ENCODE measurements at places on chromosomes 6 and 20.

- no peak overlapping the region for H3K27ac ChIP-seq
- DNase-seq = no peak
- H3K27me3 ChIP-seq = no peaks in the 10 kb centered on the region
- H3K4me1 ChIP-seq = no peaks in the 10 kb centered on the region
Measured at GRCh38 chr20:23493172-23493772, 2.4 kb downstream of the CST8 start.

DNA sequence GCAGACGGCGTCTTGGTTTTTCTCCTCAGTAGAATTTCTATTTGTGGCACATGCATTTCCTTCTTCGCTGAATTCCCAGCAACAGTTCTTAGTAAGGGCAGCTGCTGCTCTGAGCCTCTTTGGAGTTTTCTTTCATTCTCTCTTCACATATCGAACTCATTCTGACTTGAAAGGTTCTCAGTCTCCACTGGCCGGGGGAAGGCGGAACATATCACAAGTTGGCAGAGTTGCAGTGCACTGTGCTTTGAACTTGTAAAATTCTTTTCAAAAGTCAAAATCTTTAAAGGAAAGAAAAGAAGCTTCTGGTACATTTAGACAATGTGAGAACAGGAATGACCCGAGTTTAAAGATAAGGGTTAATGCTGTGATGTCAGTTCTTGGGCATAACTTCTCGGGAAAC, 286.1 kb upstream of the MAP3K7 start:
- DNase-seq = no peak
- H3K36me3 ChIP-seq = no peaks in the 10 kb centered on the region
- H3K27ac ChIP-seq = no peak overlapping the region
- no peaks in the 10 kb centered on the region for H3K27me3 ChIP-seq
- no peak overlapping the region for H3K4me3 ChIP-seq
- no peaks in the 10 kb centered on the region for H3K4me1 ChIP-seq

- no peak for DNase-seq
- H3K36me3 ChIP-seq = peaks cover 5% of the 10 kb centered on the region
- H3K27me3 ChIP-seq = no peaks in the 10 kb centered on the region
- H3K27ac ChIP-seq = no peak overlapping the region
- H3K4me1 ChIP-seq = peaks cover 9% of the 10 kb centered on the region
- no peak overlapping the region for H3K4me3 ChIP-seq
Measured at GRCh38 chr20:2151858-2152281, 50.2 kb downstream of the STK35 start.

DNA sequence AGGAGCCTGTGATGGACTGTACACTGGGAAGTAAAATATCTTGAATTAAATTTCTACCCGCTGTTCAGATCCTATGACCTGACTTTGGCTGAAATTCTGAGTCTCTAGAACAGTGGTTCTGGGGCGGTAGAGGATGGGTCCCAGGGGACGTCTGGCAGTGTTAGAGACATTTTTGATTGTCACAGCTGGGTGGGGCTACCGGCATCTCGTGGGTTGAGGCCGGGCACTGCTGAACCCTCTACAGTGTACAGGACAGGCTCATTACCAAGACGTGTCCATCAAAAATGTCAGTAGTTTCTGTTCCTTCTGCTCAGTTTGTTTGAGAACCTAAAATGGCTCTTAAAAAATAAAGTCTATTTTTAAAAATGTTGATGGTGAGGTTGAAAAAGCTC, 11.5 kb upstream of the RPS6KA2 start:
- no peaks in the 10 kb centered on the region for H3K27me3 ChIP-seq
- H3K36me3 ChIP-seq = no peaks in the 10 kb centered on the region
- no peak for DNase-seq
- H3K27ac ChIP-seq = no peak overlapping the region

- H3K4me3 ChIP-seq = no peak overlapping the region
- H3K4me1 ChIP-seq = peaks cover 6% of the 10 kb centered on the region
- DNase-seq = no peak
- H3K27ac ChIP-seq = no peak overlapping the region
- H3K36me3 ChIP-seq = no peaks in the 10 kb centered on the region
- no peaks in the 10 kb centered on the region for H3K27me3 ChIP-seq
Measured at GRCh38 chr20:11015440-11015839, 341.6 kb upstream of the JAG1 start.

GRCh38 chr6:151494936-151495320, 1.1 kb downstream of the CCDC170 start:
- no peaks in the 10 kb centered on the region for H3K4me1 ChIP-seq
- no peak overlapping the region for H3K27ac ChIP-seq
- DNase-seq = no peak
- no peaks in the 10 kb centered on the region for H3K27me3 ChIP-seq
- H3K36me3 ChIP-seq = no peaks in the 10 kb centered on the region

DNA sequence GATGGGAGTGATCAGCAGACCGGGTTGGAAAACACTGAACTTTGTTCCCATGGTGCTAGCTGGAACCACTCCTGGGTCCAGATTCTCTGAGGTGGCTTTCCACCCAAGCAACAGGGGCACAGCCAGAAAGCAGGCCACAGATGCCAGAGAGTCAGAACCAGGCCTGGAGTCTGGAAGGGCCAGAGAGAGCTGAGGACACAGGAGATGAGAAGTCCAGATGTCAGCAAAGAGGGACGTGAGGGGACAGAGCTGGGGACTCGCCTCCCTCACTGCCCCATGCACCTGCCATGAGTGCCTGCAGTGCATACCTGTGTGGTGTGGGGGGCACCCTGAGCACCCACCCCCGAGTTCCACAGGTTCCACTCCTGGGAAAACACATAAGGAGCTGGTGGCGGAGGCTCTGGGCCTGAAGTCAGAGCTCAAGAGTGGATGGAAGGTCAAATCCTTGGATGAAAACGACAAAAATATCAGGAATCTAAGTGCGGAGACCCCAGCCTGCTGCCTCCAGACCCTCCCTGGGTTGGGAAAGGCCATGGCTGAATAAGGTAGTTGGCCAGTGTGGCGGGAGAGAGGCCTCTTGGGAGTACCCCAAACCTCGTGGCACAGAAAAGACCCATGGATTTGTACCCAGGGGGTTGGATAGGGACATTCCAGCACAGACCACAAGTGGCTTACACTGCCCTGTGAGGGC, 224.2 kb downstream of the SYNDIG1 start:
- no peaks in the 10 kb centered on the region for H3K36me3 ChIP-seq
- peaks cover 22% of the 10 kb centered on the region for H3K4me1 ChIP-seq
- no peak overlapping the region for H3K27ac ChIP-seq
- no peak overlapping the region for H3K4me3 ChIP-seq
- no peaks in the 10 kb centered on the region for H3K27me3 ChIP-seq
- DNase-seq = no peak

DNA sequence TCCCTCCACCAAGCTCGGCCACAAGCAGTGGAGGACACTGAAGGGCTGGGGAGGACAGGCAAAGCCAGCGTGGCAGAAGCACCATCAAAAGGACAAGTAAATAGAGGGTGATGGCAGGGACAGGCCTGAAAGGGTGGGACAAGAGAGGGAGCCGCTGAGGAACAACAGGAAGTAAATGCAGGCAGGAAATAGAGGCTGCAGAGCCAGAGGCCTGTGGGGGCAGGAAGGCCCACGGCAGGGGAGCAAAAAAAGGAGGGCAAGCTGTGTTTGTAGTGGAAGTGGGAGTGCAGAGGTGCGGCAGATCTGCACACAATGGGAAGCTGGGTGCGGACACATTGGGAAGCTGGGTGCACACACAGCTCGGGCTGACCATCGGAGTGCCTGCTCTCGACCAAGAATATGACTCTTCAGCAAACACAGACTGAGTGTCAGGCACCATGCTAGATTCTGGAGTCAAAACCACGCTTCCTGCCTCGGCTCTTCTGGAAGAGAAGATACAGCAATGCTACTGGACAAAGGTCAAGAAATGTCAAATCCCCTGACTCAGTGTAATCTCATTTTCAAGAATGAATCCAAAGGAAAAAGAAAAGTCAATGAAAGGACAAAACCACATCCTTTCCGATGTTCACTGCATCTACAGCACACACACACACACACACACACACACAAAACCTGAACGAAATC, 40.4 kb upstream of the RAB22A start:
- H3K36me3 ChIP-seq = peaks cover 7% of the 10 kb centered on the region
- H3K4me1 ChIP-seq = no peaks in the 10 kb centered on the region
- no peaks in the 10 kb centered on the region for H3K27me3 ChIP-seq
- DNase-seq = no peak
- no peak overlapping the region for H3K4me3 ChIP-seq
- H3K27ac ChIP-seq = no peak overlapping the region

DNA sequence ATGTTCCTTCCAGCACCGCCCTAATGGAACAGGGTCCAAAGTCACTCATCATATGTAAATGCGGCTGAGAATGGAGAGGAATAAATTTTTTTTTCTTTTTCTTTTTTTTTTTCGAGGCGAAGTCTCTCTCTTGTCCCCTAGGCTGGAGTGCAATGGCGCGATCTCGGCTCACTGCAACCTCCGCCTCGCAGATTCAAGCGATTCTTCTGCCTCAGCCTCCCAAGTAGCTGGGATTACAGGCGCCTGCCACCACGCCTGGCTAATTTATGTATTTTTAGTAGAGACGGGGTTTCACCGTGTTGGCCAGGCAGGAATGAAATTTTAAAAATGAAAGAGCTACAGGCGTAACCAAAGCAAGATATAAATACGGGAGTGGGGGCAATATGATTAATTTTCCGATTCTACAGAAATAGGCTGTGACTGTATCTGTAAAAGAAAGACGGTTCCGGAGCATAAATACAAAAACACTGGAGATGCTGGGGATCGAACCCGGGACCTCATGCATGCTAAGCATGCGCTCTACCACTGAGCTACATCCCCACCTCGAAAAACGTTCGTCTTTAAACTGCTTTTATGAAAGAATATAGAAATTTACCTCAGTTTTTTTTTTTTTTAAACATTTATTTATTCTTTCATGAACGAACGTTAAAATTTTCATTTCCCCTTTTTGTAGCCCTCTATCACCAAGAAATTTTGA, 132.2 kb downstream of the GPX5 start:
- no peak for DNase-seq
- no peaks in the 10 kb centered on the region for H3K27me3 ChIP-seq
- H3K4me3 ChIP-seq = peak overlapping the region; percentile 72

- H3K4me3 ChIP-seq = no peak overlapping the region
- H3K4me1 ChIP-seq = peaks cover 4% of the 10 kb centered on the region
- H3K36me3 ChIP-seq = no peaks in the 10 kb centered on the region
- DNase-seq = no peak
- H3K27ac ChIP-seq = no peak overlapping the region
- peaks cover 8% of the 10 kb centered on the region for H3K27me3 ChIP-seq
Measured at GRCh38 chr20:46810448-46811223, 84.0 kb upstream of the EYA2 start.

DNA sequence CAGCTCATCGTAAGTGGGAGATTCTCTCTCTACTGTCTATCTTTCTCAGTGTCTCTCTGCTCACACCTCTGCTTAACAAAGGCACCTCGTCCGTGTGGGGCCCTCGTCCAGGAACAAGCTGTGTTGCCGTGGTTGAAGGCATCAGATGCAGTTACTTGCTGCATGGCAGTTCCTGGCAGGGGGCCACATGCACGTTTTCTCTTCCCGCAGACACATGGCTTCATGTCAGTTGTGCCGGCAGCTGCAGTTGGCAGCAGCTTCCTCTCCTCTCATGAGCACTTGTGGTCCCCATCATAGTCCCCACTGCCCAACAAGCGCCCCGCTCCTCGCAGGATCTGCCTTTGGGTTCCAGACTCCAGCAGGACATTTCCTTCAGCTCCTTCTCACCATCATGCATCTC, 7.1 kb upstream of the AFDN start:
- no peak overlapping the region for H3K27ac ChIP-seq
- no peak overlapping the region for H3K4me3 ChIP-seq
- H3K36me3 ChIP-seq = no peaks in the 10 kb centered on the region
- no peaks in the 10 kb centered on the region for H3K27me3 ChIP-seq
- no peak for DNase-seq

GRCh38 chr20:2822073-2822472, 5.9 kb downstream of the TMEM239 start:
- H3K27me3 ChIP-seq = no peaks in the 10 kb centered on the region
- H3K4me3 ChIP-seq = no peak overlapping the region
- H3K4me1 ChIP-seq = peaks cover 9% of the 10 kb centered on the region
- no peak for DNase-seq
- H3K27ac ChIP-seq = no peak overlapping the region

GRCh38 chr20:53839423-53840176, 230.8 kb downstream of the BCAS1 start:
- H3K4me3 ChIP-seq = no peak overlapping the region
- no peaks in the 10 kb centered on the region for H3K27me3 ChIP-seq
- H3K27ac ChIP-seq = no peak overlapping the region
- no peaks in the 10 kb centered on the region for H3K36me3 ChIP-seq

DNA sequence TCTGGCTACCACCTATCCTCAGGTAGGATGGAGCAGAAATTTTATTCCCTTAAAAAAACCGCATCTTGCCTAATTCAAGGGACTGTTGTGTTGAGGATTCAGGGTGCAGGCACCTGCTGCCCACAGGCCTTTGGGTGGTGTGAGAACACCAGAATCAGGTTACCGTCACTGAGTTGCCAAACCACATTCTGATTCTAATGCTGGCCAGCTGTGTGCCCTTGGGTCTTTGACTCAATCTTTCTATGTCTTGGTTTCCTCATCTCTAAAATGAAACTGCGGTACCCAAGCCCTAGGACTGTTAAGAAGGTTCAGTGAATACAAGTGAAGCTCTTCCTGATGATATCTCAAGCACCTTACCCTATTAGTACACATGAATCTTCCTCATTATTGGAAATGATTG, 827.3 kb downstream of the DHX35 start:
- H3K27ac ChIP-seq = no peak overlapping the region
- DNase-seq = no peak
- no peak overlapping the region for H3K4me3 ChIP-seq
- H3K4me1 ChIP-seq = peaks cover 19% of the 10 kb centered on the region
- H3K36me3 ChIP-seq = no peaks in the 10 kb centered on the region

GRCh38 chr6:123524781-123525180, 112.0 kb downstream of the TRDN start:
- H3K4me1 ChIP-seq = peaks cover 13% of the 10 kb centered on the region
- H3K27ac ChIP-seq = no peak overlapping the region
- no peak overlapping the region for H3K4me3 ChIP-seq

DNA sequence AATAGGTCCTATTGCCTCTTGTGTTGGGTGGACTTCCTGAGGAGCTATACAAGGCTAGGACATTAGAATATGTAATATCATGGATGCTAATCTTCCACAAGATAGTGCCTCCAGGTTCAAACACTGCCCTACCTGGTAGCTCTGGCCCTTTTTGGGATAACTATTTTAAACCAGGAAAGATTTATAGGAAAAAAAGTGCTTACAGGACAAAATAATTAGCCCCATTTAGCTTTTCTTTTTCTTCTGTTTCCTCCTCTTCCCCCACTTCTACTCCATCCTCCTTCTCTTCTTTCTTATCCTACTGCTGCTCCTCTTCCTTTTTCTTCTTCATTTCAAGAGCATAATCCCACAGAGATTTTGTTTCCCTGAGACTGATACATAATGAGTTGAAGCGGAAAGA, 967.4 kb downstream of the PHF3 start:
- no peaks in the 10 kb centered on the region for H3K36me3 ChIP-seq
- no peak overlapping the region for H3K4me3 ChIP-seq
- DNase-seq = no peak
- H3K27me3 ChIP-seq = no peaks in the 10 kb centered on the region

Measured in thoracic aorta (tissue), 2 donors.